ENCODE measurements at places on chromosomes 2 and 18. TPM values are rescaled to one million over a fixed set of nuclear protein-coding genes. Genes with fewer than 3 reads are reported as not detected.

The CD302 gene
- total RNA-seq, result 9.4 TPM

The ZNF24 gene
- total RNA-seq, result 35.4 TPM

The POTEC gene
- total RNA-seq, result 0.10 TPM

The POTEI gene
- total RNA-seq, result 0.31 TPM

The SLC5A7 gene
- not detected for total RNA-seq

The REG3A gene
- total RNA-seq, result not detected

The ST8SIA3 gene
- not detected for total RNA-seq

The ANXA4 gene
- 19.8 TPM for total RNA-seq

The ZNF521 gene
- 6.8 TPM for total RNA-seq

- DNase-seq, result no peak
Measured at GRCh38 chr18:46590103-46590502, 66.9 kb downstream of the LOXHD1 start.

DNA sequence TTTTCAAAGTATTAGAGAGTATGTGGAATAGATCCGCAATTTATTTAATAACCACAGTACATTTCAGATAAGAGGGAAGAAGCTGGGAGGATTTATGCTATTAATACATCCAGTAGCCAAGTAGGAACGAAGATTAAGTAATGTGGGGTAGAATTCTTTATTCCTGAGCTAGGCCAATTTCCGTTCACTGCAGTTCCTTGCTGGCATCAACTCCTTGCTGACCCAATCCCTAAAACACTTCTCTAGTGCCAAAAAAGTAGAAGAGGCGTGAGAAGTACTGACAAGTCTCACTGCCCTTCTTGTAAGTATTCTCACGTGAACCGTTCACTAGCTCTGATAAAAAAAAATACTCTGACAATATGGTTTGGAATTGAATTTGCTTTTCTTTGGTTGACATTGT, 211.4 kb downstream of the EPHA4 start:
- no peak for DNase-seq

DNA sequence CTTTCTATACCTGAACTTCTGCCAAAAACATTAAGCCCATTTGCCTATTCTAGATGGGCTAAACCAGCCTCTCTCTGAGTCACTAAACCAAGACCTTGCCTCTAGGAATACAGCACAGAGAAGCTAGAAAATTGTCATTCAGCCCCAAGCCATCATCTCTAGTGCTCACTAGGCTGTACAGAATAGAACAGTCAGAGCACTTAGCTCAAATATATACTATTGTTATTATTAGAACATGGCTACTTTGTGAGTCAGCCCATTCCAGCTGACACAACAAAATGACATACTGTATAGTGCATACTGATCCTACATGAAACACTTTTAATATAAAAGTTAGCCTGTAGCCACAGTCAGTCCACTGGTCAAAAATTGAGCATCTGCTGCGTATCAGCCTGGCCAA, 418.8 kb downstream of the NRXN1 start:
- DNase-seq, result no peak

DNA sequence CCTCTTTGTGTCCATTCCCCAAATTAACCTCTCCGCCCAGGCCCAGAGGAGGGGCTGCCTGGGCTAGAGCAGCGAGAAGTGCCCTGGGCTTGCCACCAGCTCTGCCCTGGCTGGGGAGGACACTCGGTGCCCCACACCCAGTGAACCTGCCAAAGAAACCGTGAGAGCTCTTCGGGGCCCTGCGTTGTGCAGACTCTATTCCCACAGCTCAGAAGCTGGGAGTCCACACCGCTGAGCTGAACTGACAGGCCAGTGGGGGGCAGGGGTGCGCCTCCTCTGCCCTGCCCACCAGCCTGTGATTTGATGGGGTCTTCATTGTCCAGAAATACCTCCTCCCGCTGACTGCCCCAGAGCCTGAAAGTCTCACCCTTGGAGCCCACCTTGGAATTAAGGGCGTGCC, 13.5 kb downstream of the KHK start:
- DNase-seq, result no peak

- DNase-seq, result no peak
Measured at GRCh38 chr18:24515721-24516120, 55.3 kb downstream of the HRH4 start.

GRCh38 chr2:216881411-216881810, 21.5 kb upstream of the TNP1 start:
- no peak for DNase-seq

DNA sequence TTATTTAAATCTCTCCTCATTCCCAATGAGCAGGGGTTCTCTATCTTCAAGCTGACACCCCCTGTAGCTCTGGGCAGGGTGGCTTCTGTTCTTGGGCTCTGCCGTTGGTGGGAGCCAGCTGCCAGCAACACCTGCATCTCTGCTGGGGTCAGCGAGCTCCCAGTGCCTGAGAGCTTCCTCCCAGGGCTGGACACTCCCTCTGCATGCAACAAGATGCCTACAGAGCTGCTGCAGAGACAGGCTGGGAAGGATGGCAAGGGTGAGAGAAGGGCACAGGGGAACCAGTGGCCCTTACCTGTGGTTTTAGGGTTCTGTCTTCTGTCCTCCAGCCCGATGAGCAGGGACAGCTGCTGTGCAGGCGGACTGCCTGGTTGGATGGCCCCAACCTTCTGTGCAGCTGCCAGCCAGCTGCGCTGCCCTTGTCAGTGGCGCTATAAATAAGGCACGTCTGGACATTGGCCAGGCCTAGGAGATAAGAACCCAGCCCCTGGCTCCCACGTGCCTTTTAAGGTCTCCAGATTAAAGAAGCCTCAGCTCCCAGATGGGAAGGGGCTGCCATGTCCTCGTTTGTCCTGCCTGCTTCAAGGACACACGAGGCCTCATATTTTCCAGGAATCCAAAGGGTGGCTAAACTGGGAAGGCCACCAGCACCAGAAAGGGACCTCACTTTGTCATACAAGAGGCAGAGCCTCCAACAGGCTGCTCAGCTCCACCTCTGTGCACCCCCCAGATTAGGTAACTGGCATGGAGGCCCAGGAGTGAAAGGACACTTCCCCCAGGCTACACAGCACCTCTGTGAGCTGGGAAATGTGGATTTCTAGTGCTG, 39.5 kb upstream of the FHL2 start:
- DNase-seq, result peak; percentile 77

GRCh38 chr18:13710414-13710831, 15.9 kb downstream of the FAM210A start:
- DNase-seq, result peak; percentile 84

GRCh38 chr2:230444832-230445231, 28.8 kb downstream of the SP100 start:
- DNase-seq, result no peak

DNA sequence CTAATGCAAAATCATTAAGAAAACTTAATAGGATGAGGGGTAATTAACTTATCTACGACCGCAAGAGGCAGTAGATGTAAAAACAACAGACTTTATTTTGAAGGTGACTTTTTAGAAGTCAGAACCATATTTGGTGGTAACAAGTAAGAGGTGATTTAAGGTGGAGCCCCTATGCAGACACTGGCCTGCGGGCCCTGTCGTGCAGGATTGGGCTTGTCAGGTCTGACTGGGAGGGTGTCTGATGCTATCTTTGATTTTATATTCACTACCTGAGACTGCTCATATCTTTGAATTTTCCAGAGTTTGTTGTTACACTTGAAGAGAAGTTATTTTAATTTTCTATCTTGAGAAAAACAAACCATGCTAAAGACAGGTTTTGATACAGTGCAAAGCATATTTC, 29.1 kb upstream of the SCLY start:
- no peak for DNase-seq

DNA sequence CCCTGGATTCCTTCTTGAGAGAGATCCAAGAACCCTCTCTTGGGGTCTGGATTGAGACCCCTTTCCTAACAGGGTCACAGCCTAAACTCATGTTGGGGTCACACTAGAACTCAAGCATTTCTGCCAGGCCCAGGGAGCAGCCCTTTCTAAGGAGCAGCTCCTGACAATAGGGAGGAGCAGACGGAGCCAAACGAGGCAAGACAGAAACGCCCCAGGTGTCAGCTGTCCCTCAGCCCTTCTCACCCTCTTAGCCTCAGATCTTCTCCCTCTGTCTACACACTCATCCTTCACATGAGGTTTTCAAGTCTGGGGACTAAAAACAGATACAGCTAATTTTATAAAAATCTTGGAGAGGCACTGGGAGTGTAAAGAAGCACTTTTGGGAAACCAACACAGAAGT, 157.2 kb downstream of the SOCS6 start:
- DNase-seq, result no peak

- DNase-seq, result no peak
Measured at GRCh38 chr2:21280793-21281192, 157.0 kb downstream of the TDRD15 start.

DNA sequence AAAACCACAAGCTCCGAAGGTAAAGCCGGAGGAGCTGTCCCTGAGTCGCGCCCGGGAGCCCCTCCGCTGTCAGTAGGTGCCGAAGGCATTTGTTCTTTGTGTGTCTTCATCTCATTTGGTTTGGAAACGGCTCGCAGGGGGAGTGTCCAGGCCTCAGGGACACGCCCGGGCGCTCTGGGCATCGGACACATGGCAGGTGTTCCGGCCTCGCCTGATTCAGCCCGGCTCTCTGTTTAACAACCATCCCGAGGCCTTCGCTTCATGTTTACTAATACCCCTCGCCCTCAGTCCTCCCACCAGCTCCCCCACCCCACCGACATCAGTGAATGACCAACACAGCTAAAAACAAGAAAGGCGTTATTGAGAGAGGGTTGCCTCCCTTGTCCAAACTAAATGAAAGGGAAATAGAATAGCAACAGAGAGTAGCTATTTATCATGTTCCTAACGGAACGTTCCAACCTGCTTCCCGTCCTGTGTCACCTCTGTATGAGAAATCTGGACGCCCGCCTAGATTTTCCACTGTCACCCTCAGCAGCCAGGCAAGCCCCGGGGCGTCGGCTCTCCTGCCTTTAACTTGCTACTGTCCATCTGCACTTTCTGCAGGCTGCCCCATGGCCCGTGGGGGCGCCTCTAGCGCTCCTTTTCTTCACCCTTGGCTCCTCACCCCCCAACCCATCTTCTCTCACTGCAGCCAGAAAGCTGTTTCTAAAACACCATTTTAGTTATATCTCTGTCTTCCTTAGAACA, 73.9 kb downstream of the MYCN start:
- DNase-seq, result no peak

DNA sequence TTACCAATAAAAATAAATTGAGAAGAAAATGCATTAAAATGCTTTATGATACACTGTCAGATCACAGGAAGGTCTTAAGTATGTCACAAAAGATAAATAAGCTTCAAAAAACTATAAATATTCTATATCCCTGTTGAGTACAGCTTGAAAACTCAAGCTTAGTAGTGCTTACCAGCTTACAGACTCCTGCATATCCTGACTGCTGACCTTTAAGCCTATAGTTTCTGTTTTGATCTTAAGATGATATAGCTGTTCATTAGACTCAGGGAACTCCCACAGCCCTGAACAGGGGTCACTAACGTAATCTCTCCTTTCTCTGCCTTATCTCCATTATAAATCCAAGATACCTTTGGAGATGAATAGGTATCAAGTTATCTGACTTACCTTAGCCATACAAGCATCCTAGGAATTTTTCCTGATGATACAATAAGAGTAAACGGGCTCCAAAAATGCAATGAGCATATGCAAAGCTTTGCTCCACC, 93.7 kb upstream of the RBBP8 start:
- DNase-seq, result no peak

DNA sequence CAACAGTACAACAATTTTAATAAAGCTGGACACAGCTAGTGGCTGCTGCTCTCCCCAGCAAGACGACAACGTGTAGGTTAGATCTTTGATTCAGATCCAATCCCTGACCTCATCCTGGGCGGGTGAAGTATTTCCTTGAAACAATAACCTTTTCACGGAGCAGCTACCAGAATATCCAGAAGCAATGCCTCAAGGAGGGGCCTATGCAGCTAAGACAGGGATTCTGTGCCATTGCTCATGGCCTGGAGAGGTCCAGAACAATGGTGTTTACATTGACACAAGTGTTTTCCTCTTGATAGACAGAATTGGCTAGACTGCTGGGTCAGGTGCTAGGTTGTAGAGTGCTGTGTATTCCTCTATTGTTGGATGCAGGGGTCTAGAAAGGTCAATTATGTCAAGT, 520.1 kb downstream of the BCL11A start:
- DNase-seq, result no peak

DNA sequence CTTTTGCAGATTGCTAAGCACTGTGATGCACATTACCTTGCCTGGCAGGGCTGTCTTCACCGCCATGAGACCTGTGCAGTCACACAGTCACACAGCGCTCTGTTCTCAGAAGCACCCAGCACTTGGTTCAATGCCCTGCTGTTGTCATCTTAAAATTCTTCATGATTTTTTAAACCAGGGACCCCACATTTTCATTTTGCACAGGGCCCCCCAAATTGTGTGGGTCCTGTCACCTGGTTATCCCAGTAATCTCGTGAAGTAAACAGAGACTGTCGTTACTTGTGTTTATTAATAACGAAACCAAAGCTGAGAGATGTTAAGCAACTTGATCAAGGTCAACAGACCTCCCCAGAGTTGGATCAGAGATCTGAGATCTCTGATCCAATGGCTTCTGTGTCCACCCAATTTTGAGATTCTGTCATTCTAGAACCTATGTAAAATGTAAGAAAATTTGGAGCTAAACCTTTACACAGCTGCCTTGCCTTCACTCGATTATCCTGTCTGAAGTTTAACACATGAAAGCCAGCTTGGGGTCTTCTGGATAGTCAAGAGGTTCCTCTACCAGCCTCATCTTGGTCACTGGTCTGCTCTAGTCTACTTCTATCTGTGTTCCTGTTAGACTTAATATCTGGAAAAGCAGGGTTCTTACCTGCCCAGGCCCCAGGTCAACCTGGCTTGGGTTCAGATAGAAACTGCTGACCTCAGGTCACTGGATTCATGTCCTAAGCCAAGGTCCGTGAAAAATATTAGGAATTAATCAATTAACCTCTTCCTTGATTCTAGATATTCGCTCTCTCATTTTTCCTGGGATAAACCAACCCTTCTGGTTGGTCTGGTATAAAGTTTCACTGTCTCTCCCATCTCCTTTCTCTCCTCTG, 13.7 kb upstream of the TTC39C start:
- no peak for DNase-seq

DNA sequence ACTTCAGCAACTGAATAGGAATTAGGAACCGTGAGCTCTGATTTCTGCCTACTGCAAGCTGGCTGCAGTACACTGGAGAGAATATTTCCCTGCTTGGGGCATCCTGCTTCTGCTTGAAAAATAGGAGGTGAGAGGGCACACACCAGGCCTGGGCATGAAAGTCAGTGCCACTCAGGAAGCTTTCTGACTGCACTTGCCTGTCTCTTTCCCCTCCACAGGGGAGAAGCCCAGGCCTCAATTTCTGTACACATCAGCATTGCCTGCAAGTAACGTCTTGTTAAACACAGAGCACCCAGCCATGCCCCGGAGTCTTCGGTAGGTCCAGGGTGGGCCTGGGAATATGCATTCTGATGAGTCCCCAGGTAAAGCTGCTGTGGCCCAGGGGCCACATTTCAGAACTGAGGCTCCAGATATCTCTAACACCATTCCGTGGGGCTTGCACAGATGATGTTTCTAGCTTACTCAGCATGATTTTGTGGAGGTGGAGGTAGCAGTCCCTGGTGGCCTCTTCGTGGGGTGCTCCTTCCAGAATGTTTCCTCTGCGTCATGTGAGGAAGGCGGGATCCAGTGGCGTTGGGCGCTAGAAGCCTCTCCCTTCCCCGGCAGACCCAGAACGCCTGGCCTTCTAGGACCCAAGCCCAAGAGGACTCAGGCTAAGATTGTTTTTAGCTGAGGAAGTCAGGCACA, 114.1 kb downstream of the ZBTB7C start:
- DNase-seq, result no peak

GRCh38 chr2:99881901-99882591, 260.3 kb downstream of the AFF3 start:
- peak; percentile 59 for DNase-seq
